Brain (organoid and tissue), 16 donors: ENCODE measurements at places on chromosomes 1 and 21. TPM values are rescaled to one million over a fixed set of nuclear protein-coding genes. Genes with fewer than 3 reads are reported as not detected.

DNA sequence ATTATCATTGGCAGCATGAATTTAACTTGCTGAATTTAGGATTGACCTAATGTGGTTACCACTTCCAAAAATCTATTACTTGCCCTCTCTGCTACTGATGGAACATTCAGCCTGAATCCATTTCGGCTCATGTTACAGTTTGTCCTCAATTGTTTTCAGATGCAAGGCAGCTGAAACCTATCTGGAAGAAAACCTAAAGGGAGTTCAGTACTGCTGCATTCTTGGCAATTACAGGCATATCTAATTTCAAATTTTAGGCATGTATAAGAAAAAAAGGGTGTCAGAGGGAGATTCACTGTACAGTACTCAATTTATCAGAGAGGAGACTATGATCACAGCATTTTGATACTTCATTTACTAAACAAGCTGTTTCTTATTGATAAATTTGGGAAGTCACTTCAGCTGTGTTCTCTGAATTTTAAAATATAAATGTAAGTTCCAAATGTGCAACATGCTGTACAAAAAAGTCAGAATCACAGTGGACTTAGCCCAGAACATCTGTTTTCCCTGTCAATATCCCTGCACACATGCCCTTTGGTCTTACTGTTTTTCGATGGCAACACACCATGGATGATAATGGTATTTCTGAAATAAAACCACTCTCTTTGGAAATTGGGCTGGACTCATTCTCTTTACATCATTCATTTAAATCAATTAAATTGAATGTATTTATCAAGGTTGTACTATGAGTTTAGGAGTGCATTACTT, 651.6 kb upstream of the ADGRL4 start:
- DNase-seq, result no peak

DNA sequence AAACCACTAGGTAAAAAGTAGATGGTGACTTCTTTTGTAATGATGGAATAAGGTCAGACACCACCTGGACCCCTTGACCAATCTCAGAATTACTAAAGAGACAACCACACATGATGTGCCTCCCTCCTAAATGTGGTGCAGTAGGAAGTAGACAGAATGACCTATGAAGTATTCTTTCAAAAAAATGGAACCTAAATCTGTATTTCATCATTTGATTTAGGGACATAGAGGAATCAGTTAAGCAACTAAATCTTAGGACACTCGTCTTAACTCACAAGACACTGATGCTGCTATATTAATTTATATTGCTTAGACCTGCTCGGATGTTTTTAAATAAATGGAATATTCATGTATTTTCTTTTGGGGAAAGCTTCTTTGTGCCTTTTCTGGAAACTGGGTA, 80.9 kb upstream of the IRF2BP2 start:
- DNase-seq, result no peak

- DNase-seq, result no peak
These were observed 3.9 kb upstream of the RPTN start for GRCh38 chr1:152162792-152163463.

DNA sequence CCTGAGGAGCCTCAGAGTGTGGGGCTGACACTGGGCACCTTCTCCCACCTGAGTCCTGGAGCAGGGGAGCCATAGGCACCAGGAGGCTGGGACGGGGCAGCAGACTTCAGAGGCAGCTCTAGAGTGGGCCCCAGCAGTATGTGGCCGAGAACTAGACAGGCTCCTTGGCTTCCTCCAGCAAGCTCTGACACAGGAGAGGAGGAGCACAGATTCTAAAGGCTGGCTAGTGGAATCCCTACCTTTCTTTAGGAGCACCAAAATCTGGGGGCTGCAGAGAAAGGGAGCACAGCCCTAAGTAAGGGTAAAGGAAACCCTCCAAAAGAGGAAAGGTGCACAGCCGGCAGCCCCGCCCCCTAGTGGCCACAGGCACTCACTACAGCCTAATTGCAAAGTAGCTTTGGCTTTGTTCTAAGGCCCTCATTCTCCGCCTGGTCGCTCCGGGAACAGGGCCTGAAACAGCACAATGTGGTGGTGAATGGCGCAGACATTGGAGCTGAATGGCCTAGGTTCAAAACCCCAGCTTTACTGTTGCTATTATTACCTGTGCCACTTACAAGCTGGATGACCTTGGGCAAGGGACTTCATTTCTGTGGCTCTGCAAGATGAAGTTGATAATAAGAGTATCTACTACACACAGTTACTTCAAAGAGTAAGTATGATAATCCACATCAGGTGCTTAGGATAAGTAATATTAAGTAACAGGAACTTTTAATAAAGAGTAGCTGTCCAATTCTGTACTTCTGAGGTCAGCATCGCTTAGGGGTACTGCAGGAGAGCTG, 8.8 kb upstream of the GUCA2A start:
- DNase-seq, result peak; percentile 87

DNA sequence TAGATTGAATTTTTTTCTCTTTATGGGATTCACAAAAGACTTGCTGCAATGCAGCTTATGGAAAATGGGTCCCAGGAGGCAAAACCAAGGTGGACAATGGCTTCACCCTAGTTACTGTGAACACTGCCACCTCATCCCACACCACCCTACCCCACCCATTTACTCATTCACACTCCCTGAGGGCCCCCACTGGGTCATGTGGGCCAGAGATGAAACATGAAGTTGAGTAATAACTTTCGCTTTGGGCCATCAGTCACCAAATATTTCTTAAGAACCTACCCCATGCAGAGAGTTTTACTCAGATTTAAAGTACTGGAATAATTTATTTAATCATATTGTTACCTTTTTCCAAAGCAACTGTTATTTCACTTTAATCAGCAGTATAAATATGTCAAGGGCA, 191.8 kb downstream of the TPR start:
- no peak for DNase-seq

GRCh38 chr1:247409869-247410544, 6.0 kb upstream of the NLRP3 start:
- DNase-seq, result no peak

DNA sequence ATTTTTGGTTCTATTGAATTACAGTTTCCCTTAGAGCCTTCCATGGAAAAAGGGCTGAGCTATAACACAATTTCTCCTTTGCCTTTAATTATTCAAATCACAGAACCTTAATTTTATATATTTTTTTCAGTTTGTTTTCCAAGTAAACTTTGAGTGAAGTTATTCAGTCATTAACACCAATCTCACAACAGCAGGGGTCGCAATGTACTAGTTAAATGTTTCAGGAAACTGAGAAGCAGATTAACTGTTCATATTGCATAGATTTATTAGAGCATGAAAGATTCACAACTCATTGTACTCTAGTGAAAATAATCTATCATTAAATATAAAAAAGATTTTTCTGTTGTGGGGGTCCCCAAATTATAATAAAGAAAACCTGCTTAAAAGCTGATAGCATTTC, 64.1 kb downstream of the KIFAP3 start:
- peak; percentile 51 for DNase-seq

GRCh38 chr1:20148571-20149500, 9.7 kb downstream of the PLA2G2F start:
- DNase-seq, result no peak

DNA sequence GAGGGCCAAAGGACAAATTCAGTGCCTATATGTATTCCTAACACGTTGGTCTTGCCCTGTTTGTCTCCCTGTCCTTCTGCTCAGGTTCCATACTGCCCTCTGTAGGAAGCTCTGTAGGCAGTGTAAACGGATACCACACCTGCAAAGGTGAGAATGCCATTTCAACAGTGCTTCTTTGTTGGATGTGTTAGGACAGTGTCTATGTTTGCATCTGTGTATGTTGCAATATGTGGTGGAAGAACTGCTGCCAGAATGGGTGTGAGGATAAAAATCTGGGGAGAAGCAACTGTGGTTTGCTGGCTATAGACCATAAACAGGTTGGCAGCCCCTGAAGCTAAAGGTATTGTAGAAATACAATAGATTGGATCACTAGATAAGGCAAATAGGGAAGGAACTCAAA, 113.1 kb upstream of the BMP8A start:
- no peak for DNase-seq

- DNase-seq, result peak; percentile 44
These were observed 1030.9 kb downstream of the AMY1C start for GRCh38 chr1:104780470-104781078.

DNA sequence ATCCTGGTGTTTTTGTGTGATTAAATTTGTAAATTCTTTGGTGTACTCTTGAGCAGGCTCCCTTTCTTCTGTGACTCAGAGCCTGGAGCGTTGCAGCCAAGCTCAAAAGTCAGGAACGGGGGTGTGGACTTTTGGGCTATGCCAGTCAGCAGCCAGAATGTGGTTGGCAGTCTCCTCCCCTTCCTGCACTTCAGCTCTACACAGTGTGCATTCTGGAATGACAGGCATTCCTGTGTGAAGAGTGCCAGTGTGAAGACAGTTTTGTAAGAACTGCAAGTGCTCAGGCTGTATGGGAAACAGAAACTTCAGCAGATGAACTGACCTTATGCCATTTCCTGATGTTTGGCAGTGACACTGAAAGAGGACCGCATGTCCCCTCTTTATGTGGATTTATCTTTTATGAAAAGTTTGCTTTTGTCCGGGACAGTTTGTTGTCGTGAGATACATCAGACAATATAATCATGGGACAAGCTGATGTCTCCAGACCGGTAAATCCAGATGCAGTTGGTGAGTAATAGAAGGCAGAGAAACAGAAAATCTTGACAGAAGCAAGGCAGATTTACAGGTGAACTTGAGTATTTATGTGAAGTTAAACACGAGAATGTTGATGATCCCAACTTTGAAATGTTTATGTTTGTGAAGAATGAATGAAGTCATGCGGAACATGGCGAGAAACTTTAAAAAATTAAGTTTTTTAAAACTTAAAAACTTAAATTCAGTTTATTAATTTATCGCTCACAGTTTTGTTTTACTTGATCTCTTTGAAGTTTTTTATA, 67.7 kb upstream of the RCC1 start:
- peak; percentile 20 for DNase-seq

DNA sequence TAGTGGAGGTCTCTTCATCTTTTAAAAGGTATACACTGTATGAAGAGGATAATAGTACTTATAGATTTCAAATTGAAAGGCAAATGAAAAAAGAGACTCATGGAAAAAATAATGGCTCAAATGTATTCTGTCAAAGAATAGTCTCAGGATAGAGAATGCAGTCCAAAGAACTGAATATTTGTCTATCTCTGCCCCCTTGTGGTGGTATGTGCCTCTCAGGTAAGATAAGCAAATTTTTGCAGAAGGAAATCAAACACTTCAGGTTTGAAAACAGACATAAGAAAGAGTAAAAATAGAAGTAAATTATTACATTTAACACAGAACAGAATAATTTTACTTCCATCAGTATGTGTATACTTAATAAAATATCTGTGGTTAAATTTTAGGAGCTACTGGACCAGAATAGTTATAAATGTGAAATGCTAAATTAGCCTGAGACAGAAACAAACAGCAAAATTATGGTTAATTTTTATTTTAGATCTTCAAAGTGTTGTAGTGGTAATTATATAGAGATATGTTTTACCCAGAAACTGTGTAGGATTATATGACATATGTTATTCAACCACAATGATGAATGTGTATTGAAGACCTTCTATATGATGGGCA, 164.4 kb upstream of the PALMD start:
- DNase-seq, result peak; percentile 90

DNA sequence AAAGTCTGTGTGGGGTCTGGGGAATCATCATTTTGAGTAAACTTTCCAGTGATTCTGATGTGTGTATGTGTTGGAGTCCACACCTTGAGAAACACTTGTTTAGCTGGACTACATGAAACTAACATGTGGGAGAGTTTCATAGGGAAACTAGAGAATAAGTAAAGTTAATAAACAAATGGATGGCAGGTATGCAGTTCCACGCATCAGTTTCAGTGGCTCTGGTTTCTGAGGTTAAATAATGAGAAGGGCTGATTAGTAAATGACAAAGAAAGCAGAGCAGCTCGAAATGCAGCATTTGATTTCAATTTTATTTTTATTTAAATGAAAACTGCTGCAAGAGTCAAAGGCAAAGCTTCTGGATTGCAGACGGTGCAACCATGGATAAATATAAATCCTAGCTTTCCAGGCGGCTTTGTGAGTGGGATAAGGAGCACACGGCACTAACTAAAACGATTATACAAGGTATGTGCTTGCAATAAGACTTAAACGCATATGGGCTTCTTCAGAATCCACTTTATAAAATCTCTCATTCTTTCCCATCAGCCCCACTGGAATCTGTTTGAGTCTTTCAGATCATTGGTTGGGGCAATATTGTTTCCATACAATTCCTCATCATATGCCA, 310.7 kb downstream of the PLPP3 start:
- DNase-seq, result peak; percentile 30

GRCh38 chr1:94753171-94753972, 66.8 kb upstream of the SLC44A3 start:
- no peak for DNase-seq

GRCh38 chr1:39148942-39149341, 55.6 kb upstream of the MACF1 start:
- DNase-seq, result no peak

KCNE2 gene
- polyA plus RNA-seq, result not detected

FDPS gene
- polyA plus RNA-seq, result 292 TPM

OSCP1 gene
- 18.0 TPM for polyA plus RNA-seq

SERTAD4 gene
- 9.2 TPM for polyA plus RNA-seq

NECTIN4 gene
- polyA plus RNA-seq, result not detected

CDC42BPA gene
- 12.2 TPM for polyA plus RNA-seq
